GM03348 (cell line): ENCODE measurements at places on chromosomes 5 and 9.

- no peak for DNase-seq
Observed at GRCh38 chr5:68112658-68113057, 102.9 kb upstream of the PIK3R1 start.

- no peak for DNase-seq
Observed at GRCh38 chr5:9951865-9952516, 297.7 kb downstream of the ATPSCKMT start.

- no peak for DNase-seq
Observed at GRCh38 chr9:16509997-16510396, 360.5 kb downstream of the BNC2 start.

GRCh38 chr9:12764150-12764549 is 10.7 kb upstream of the LURAP1L start:
- no peak for DNase-seq

- no peak for DNase-seq
Observed at GRCh38 chr5:58523956-58524355, 32.7 kb downstream of the GAPT start.

- no peak for DNase-seq
Observed at GRCh38 chr9:98795295-98795955, 930 bp downstream of the ANKS6 start.

DNA sequence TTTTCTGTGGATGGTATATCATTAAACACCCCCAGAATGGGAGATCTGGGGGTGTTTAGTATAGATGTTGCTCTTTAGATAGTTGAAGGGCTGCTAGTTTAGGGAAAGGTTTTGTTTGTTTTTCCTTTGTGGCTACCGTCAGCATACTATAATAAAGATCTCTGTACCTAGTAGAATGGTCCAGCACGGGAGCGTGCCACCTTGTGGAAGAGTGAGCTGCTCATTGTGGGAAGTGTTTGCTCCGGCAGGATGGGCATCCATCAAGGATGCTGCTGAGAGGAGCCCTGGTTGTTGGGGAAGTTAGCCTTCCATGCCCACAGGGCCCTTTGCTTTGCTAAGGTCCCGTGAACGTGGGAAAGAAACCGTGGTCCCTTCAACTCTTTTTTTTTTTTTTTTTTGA is 113.1 kb downstream of the LIFR start:
- no peak for DNase-seq

GRCh38 chr9:18037981-18038380 is 436.0 kb upstream of the ADAMTSL1 start:
- DNase-seq = no peak

DNA sequence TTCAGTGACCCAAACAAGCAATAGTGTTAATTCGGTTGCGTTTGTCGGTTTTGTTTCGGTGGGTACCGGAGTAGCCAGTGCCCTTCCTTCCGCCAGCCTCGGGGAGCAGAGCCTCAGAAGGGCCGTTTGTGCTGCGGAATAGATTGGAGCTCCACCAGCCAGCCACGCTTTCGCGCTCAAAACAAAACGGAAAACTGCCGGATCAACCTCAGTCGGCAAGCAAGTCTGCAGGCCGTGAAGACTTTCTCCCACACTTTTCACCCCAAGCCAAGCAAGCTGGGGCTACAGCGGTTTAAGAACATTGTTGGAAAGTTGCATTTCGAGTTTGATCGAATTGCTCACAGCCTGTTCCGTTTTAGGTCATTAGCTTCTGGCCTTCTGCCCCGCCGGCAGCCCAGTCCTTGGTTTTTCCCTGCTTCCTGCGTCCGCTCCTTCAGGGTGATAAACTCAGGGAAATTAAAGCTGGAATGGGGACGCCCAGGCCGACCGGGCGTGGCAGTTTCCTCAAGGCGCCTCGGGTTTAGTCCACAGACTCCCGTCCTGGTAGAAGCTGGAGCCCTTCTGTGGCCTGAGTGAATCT is 803 bp upstream of the CCNO start:
- DNase-seq = peak; percentile 51

DNA sequence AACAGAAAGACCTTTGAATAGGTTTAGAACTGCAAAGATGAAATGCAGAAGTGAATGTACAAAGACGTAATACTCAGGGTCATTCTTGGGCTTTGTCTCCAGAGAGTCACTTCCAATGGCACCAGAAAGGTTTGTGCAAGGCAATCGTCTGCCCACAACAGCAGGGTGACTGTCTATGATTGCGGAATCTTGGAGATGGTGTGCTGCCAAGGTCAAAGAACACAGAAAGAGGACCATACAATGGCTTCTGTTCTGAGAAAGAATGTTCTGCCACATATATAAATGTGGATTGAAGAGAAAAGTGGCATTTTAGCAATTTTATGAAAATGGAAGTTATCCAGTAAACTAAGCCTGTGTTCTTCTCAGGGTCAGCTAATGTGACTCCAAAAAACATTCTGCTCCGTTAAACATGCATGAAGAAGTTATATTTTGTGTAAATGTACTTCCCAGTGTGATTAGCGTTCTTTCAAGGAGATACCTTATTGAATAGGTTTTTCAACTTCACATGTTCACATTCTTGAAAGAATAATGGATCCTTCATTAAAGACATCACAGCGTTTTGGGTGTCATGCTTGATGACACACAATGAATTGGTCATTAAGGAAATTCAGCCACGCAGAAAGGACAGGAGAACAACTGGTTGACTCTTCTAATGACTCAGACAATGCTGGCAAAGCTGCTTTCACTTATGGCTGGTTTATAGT is 73.4 kb upstream of the CDH6 start:
- no peak for DNase-seq

- no peak for DNase-seq
Observed at GRCh38 chr9:15612962-15613361, 60.1 kb downstream of the CCDC171 start.

DNA sequence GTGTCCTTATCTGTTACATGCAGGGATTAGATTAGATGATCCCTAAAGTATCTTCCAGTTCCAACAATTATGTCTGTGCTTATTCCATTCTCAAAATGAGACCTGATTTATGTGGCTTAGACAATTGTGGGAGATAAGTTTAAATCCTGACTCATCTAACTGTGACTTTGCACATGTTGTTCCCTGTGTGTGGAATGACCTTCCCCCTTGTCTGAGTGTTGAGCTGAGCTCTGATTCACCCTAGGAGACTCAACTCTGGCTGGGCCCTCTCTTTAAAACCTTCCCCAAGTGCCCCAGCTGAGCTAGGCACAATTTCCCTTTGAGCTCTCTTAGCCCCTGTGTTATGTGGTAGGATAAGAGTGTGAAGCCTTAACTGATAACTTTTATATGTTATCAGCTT is 118.9 kb upstream of the ELL2 start:
- no peak for DNase-seq

DNA sequence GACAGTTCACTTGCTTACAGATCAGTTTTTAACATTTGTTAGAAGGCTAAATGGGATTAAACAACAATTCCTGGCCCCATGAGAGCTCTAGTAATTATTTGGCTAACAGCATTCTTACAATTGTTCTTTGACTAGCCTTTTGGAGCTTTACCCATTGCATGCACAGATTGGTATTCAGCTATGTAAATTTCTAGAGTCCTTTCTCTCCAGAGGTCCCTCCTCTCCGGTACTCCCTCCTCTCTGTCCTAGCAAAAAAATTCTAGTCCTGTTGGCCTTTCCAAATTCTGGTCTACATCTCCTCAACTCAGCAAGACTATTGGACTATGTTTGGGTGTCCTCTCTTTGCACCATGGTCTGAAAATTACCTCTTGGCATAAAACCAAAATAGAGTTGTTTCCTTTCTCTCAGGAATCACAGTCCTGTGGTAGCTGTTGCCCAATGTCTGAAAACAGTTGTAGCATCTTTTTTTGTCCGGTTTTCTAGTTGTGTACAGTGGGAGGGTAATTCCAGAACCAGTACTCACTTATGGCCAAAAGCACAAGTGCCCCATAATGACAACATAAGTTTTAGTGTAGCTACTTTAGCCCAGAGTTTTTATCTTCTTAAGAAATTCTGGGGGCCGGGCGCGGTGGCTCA is 18.1 kb downstream of the SAR1B start:
- no peak for DNase-seq

- DNase-seq = no peak
Observed at GRCh38 chr5:174096619-174097018, 51.1 kb downstream of the NSG2 start.

DNA sequence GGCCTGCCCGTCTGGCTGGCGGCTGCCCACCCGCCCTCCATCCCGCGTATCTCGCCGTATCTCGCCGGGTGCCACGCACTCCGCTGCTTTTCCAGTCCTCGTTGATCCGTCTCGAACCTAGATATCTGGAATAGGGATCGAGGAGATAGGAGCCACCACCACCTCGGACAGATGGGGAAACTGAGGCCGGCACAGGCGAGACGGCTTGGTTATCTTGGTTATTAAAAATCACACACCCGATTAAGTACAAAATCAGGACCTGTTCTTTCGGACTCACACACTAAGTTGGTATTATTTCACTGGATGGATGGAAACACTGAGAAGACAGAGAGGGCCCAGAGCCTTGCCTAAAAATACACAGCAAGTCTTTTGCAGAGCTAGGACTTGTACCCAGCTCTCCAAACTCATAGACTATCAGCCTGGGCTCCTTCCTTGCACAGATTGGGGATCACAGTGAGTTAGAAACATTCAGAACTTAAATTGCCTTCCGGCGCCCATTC is 678 bp downstream of the SLC26A2 start:
- no peak for DNase-seq

GRCh38 chr9:34884747-34885189 is 73.3 kb upstream of the PHF24 start:
- DNase-seq = no peak

- no peak for DNase-seq
Observed at GRCh38 chr5:23991406-23991805, 484.0 kb downstream of the PRDM9 start.

DNA sequence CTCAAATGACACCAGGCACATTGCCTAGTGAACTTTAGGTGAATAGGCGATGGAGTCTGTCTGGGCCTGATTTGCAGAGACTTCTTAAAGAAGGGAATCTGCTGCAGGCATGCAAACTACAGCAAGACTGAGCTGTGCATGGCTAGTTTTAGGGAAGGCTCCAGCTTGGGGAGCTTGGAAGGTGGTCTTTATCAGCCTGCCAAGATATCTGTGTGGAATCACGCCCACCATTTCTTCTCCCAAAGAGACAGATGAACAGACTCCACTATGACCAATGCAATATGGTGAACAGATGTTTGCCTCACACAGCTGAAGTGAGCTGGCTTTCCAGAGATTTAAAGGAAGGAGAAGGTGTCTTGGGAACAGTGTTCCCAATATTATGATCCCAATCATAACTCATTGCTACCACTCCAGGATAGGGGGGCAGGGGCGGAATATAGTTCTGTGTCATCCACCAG is 129.0 kb upstream of the HMHB1 start:
- DNase-seq = peak; percentile 25

- peak; percentile 78 for DNase-seq
Observed at GRCh38 chr5:43555895-43556606, 826 bp downstream of the PAIP1 start.

GRCh38 chr5:168308976-168309598 is 17.6 kb downstream of the WWC1 start:
- no peak for DNase-seq

DNA sequence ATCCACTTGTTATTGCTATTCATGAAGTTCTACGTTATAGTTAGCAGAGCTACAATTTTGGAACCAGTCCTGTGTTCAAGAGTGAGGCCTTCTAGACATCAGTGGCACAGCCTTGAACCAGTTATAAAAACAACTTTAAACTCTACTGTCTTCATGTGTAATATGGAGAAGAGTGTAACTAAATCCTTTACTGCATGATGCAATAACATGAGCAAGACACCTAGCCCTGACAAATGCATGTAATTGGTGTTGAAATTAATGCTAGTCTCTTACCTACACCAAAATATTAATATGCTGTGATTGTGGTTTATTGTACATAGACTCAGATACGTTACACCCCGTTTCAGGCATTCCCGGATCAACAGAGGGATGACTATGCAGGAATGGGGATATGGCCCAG is 654.6 kb downstream of the IRX1 start:
- no peak for DNase-seq

- DNase-seq = peak; percentile 24
Observed at GRCh38 chr5:172005708-172006320, 624 bp downstream of the FBXW11 start.

- no peak for DNase-seq
Observed at GRCh38 chr5:15850939-15851341, 328.7 kb downstream of the MARCHF11 start.

GRCh38 chr5:121121786-121122185 is 657.7 kb downstream of the PRR16 start:
- no peak for DNase-seq

- DNase-seq = no peak
Observed at GRCh38 chr5:59972043-59972442, 78.5 kb upstream of the PDE4D start.

DNA sequence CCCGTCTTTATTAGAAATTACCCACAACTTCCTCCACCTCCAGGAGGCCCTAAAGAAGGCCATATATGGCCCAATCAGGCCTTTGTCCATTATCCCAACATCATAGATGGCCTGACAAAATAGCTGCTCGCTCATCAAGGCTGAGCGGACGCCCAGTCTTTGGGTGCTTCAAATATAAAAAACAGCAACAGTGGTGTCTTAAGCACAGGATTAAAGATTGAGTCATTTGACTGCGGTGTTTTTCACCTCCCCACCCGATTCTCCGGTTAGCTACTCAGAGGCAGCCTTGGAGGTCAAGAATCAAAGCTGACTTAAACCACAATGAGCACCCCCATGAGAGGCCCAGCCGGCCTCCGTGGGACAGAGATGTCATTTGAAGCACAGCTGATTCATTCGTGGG is 18.8 kb downstream of the S1PR3 start:
- DNase-seq = no peak

DNA sequence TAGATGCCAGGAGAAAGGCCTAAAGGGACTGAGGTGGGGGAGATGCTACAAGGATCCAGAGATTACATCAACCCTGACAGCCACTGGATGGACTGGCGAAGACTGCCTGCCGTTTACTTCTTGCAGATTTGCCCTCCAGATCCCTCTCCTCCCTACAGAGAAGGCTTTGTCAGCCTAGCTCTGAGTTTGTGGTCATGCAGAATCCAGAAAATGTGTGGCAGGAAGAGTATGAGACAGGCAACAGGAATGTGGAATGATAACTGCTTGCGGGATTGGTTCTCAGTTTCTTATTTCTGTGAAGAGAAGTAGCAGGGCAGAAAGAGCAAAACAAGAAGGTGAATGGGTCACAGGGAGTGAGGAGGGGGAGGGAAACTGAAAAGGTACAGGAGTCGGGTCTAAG is 129.6 kb downstream of the TLE1 start:
- DNase-seq = peak; percentile 80

GRCh38 chr9:118630079-118630478 is 739.2 kb downstream of the BRINP1 start:
- DNase-seq = no peak

DNA sequence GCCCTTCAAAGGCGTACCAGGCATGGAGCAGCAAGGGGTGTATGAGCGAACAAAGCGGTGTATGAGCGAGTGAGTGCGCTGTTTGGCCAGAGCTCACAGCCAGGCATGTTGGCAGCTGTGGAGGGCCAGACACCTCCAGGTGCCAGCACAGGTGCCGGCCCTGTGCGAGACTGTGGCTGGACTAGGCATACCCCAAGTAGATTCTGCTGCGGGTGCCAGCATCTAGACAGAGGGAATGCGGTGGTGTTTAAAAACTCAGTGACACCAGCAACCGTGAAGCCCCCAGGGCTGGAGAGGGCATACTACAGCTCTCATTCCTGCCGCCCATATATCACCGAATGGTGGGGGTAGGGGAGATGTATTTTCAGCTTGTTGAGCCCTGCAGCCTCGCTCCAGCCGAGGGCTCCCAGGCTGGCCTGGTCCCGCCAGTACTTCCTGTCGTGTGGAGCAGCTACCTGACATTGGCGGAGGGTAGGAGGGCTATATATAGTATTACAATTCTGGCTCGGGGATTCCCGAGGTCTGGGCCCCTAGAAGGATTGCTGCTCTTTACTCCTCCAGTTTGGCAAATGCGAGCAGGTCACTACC is 1829.6 kb upstream of the NUDT12 start:
- no peak for DNase-seq

- DNase-seq = no peak
Observed at GRCh38 chr9:89853931-89854330, 249.1 kb downstream of the GADD45G start.
